Smooth muscle cell of the umbilical artery (primary cell): ENCODE measurements at places on chromosomes 6 and 20. TPM values are rescaled to one million over a fixed set of nuclear protein-coding genes. Genes with fewer than 3 reads are reported as not detected.

NELFE gene
- 89.1 and 109 TPM in 2 replicates for total RNA-seq

DEFB113 gene
- total RNA-seq = not detected in 2 replicates

CLVS2 gene
- under 0.01 TPM in 1 of 2 replicates, not detected in the other for total RNA-seq

EPB41L1 gene
- 26.7 and 39.8 TPM in 2 replicates for total RNA-seq

TMC2 gene
- total RNA-seq = not detected in 2 replicates

DEFB124 gene
- not detected in 2 replicates for total RNA-seq

XKR7 gene
- under 0.01 TPM in 1 of 2 replicates, not detected in the other for total RNA-seq
